ENCODE measurements at places on chromosomes 6 and 20.

- no peak for DNase-seq
Observed at GRCh38 chr20:8829256-8829655, 239.6 kb upstream of the PLCB4 start.

DNA sequence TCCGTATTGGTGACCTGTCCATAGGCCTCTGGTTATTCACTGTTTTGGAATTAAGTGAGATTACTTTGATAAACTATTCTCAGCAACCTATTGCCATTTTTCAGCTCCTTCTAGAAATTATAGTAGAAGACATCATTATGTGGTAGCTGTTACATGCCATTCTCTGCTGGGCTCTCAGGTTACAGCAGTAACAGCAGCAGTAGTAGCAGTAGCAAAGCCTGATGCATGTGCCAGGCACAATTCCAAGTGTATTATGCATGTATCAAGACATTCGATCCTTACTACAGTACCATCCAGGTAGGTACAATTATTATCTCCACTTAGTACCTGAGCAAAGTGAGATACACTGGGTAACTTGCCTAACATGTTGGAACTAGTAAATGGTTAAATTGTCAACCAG is 74.3 kb downstream of the RPS12 start:
- no peak for DNase-seq

- DNase-seq, result no peak
Observed at GRCh38 chr6:20826378-20826777, 292.1 kb downstream of the CDKAL1 start.

- peak; percentile 41 for DNase-seq
Observed at GRCh38 chr6:151257985-151258445, 18.2 kb downstream of the AKAP12 start.

DNA sequence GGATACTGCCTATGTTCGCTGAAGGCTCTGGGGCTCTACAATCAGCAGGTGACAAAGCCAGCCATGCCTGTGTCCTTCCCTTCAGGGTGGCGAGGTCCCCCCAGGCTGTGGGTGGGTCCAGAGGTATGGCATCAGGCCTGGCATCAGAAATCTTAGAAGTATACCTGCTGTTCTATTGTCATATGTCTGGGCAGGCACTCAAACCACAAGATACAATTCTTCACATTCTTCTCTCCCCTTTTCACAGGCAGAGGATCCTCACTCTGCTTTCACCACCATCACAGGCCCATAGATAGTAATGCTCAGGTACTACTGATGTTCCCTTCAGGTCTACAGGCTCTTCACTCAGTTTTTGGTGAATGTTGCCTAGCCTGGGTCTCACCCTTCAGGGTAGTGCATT is 1180.0 kb upstream of the CITED2 start:
- DNase-seq, result no peak

GRCh38 chr6:86913795-86914194 is 23.5 kb upstream of the HTR1E start:
- DNase-seq, result no peak

- no peak for DNase-seq
Observed at GRCh38 chr6:87200469-87201175, 45.3 kb downstream of the ZNF292 start.

DNA sequence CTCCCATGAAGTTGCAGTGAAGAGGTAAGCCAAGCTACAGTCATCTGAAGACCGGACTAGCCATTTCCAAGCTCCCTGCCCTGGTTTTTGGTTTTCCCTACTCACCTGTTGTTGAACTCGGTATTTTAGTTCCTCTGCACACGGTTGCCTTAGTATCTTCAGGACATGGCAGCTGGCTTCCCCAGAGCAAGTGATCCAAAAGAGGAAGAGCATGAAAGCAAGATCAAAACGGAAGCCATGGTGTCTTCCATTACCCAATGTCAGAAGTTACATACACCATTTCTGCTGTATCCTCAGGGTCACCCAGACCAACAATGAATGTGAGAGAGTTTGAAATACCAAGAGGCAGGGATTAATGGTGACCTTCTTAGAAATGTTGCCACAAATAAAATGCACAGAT is 276.6 kb upstream of the CNR1 start:
- no peak for DNase-seq

GRCh38 chr6:24154121-24154520 is 28.1 kb downstream of the NRSN1 start:
- no peak for DNase-seq

DNA sequence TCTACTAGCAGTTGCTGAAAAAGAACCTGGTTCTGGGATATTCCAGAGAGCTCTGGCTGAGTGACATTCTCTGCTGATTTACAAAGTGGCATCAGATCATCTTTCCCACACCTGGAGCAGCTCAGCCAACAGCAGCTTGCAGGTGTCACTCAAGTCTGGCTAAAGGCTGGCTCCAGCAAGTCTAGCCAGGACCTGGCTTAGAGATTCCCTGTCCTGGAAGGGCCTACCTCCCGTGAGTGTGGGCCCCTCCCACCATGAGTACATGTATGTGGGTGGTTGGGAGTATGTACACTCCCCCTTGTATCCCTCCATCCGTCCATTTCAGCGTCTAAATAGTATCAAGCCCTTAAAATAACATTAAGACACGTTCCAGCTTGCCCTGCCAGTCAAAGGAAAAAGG is 539.3 kb upstream of the ID4 start:
- no peak for DNase-seq

DNA sequence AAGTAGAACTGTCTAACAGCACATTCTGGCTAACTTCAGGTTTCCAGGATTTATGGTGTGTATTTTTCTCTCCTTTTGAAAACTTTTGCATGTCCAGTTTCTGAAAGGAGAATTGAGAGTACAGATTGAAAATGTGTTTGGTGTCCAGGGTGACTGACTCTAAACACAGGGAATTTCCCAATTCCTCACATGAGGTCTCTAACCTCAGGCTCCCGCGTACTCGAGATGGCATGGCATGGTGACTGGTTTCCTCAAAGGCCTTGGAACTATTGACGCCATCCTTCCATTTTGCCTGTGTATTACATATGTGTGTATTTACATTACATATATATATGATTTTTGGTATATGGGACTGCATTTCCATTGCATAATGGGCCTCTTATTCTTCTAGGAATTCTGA is 52.5 kb downstream of the PRND start:
- DNase-seq, result no peak

DNA sequence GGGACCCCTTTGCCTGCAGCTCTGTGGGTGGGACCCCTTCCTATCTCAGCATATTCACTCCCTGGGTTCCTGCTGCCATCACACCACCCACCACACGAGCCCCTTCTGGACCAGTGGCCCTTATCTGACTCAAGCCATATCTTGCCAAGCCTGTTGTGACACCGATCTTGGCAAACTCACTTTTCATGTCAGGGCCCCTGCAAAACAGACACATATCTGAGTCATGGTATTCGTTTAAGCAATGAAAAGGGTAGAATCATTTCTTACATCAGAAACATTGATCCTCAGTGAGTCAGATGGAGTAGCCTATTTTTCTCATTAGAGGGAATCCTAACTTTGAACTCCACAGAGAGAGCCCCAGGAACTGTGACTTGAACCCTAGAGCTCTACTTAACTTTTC is 10.6 kb downstream of the RAET1E start:
- no peak for DNase-seq

- peak; percentile 63 for DNase-seq
Observed at GRCh38 chr6:44667668-44668390, 280.3 kb downstream of the CDC5L start.

DNA sequence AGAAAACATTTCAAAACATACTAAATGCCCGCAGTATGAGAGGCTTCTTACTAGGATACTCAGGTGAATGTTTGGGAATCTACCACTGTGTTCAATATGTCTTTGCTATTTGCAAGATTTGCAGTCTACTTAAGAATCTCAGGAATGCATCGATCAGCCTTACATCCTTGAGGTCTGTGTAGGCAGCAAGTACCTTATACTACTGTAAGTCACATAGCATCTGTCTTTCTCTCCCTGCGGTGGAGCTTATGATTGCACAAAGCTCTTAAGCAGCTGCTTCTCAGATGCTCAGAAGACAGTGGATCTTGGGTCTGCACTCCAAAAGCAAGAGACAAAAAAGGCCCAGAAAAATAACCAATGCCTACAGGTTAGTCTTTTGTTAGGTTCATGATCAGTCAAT is 21.4 kb downstream of the PCSK2 start:
- no peak for DNase-seq

- no peak for DNase-seq
Observed at GRCh38 chr6:157144859-157145568, 178.3 kb downstream of the TMEM242 start.

- DNase-seq, result peak; percentile 84
Observed at GRCh38 chr6:44655412-44656342, 268.2 kb downstream of the CDC5L start.

DNA sequence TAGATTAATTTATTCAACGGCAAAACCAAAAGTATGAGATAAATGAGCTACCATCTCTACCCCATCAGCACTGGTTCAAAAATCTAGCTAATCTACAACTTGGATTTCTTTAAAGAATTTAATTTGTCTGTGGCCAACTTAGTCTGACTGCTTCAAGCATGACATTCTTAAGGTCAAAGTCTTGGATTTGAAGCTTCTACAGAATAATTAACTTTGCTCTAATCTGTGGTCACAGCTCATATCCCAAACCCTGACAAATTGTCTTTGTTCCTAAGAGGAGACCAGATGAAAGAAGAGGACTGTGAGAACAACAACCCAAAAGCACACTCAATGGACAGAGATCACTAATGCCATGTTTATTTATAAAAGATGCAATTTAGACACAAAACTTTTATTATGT is 166.9 kb upstream of the EPHA7 start:
- DNase-seq, result no peak

GRCh38 chr6:90202156-90202555 is 94.5 kb downstream of the BACH2 start:
- no peak for DNase-seq

DNA sequence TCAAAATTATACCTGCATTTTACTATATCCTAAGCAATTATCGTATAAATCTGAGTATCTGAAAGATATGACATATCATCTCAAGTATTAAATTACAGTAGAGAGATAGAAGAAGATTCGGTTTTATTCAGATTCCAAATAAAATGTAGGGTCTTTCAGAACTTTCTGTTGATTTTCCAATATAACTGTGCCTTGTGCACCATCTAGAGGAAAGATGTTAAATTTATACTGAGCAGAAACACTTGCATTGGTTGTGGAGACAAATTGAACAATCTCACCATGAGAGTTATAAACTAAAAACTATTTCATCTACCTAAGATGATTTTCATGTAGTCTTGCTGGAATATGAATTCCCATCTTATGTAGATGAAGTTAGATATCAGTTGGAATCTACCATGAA is 26.8 kb upstream of the HSF2 start:
- no peak for DNase-seq

GRCh38 chr6:79614326-79615305 is 16.5 kb upstream of the SH3BGRL2 start:
- no peak for DNase-seq

DNA sequence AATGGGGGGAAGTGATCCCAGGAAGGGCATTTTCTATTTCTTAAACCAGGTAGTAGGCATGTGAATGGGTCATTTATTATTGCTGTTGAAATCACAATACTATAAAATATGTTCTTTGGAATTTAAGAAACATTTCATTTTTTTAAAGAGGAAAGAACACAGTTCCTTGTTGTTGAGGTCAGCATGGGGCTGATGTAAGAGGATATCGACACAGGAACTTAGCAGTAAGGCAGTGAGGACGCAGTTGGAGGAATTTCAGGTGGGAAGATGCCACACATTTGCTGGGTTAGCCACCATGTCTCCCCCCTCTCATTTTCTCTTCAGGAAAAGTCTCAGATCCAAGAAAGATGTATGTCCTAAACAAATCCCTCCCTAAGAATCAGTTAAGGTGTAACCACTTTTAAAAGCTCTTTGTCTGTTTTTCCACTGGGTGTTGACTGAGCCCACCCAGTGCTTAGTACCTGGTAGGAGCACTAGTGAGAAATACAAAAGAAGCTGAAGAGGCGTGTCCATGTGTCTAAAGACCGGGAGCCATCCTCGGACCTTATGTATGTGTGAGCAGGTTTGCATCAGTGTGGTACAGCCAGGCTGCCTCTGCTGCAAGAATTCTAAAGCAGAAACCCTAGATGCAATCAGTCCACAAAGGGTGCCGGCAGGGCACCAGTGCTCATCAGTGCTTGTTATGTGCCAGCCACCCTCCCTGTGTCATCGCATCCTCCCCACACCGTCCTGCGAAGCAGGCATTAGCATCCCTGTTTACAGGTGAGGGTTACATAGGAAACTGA is 98.9 kb downstream of the TCP11 start:
- no peak for DNase-seq

DNA sequence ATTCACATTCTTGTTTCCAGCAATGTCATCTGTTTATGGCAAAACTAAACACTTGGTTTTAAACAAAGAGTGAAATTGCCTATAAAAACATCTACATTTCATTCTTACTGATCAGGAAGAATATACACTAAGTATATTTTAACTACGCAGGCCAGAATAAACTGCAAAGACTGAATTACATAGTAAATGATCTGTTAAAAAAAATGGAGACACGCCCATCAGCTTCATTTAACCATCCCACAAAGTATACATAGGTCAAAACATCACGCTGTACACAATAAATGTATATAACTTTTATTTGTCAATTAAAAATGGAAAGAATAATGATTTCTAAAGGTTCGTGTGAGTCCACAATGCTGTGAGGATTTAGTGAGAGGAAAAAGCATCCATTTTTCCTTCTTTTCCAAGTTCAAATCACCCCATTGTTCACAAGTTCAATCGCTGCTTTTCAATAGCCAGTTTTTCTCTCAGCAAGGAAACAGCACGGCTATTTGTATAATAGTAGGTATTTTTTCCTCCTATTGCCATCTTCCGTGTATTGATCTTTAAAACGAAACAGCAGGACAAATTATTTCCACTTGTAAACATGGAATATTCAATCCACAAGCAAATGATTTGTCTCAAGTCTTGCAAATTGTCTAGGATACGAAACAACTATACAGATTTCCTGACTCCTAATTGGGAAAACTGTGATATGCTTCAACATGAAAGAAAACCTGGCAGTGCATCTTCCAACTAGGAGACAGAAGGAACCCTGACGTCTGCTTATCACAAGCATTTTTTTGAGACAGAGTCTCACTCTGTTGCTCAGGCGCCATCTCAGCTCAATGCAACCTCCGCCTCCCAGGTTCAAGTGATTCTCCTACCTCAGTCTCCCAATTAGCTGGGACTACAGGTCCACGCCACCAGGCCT is 10.6 kb downstream of the SFT2D1 start:
- no peak for DNase-seq

GRCh38 chr6:80477591-80477990 is 371.1 kb downstream of the BCKDHB start:
- DNase-seq, result no peak

DNA sequence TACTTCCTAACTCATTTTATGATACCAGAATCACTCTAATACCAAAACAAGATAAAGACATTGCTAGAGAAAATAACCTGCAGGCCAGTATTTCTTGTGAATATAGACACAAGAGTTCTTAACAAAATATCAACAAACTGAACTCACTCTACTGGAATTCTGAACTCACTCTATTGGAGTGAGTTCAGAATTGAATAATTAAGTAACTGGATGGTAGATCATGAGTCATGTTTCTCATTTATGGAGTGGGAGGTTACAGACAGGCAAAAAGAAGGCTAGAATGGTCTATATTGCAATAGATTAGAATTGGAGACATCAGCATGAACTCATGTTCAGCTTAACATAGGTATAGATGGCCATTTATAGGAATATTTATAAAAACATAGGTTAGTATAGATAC is 26.6 kb upstream of the C6orf58 start:
- DNase-seq, result no peak

- DNase-seq, result no peak
Observed at GRCh38 chr6:156449128-156449527, 328.1 kb upstream of the ARID1B start.

Measured in testis (tissue), 5 donors.